Stimulated activated CD4-positive, alpha-beta T cell treated with anti-CD3 and anti-CD28 coated beads, Interleukin-1b, Interleukin-23, amount 100 ng/mL, for 4 hours (primary cell): ENCODE measurements at places on chromosomes 4 and X.
A peak's percentile ranks its signal among the peaks of the same experiment; 100 is the strongest.

GRCh38 chr4:47667552-47667951 is 170.3 kb downstream of the CORIN start:
- DNase-seq: no peak

DNA sequence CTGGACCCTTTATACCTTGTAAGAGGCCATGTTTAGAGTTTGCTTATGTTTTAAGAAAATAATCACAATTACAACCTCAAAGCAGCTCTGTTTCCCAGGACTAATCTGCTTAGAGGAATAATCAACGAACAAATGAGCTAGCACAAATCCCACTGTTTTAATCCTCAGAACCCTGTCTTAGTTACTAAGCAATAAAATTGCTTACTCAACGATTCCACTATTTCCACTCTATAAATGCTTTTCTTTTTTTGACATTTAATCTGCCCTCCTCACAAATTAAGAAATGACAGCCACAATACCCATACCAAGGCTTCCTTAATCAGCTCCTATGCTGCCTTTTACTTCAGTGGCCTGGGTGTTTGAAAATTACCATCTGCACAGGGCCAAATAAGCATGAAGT is 48.8 kb downstream of the FAM120C start:
- no peak for DNase-seq

DNA sequence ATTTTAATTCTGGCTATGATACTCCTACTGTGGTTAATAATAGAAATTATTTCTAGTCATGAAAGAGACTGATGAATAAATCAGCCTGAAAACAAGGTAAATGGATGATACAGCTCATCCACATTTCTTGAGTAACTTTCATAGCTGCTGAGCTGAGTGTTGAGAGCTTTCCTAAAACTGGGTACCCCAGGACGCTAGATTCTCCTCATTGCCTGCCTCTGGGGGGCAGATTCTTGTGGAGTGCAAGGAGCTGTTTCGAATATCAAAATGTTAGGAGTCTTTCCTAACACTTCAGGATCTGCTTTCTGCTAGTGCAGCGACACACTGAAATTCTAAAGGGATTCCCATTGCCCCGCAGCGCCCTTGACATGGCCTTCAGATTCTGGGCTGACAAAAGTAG is 2.1 kb downstream of the MND1 start:
- DNase-seq: no peak

DNA sequence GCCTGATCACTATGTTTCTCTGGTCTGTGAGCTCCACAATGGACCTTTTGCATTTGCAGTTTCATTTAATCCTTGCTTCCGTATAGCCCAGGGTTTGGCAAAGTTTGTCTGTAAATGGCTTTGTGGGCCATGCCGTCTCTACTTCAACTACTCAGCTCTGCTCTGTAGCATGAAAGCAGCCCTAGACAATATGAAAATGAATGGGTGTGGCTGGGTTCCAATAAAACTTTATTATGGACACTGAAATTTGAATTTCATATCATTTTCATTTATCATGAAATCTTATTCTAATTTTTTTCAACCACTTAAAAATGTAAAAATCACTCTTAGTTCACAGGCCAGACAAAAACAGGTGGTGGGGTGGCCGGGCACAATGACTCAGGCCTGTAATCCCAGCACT is 41.5 kb downstream of the ACE2 start:
- DNase-seq: no peak

DNA sequence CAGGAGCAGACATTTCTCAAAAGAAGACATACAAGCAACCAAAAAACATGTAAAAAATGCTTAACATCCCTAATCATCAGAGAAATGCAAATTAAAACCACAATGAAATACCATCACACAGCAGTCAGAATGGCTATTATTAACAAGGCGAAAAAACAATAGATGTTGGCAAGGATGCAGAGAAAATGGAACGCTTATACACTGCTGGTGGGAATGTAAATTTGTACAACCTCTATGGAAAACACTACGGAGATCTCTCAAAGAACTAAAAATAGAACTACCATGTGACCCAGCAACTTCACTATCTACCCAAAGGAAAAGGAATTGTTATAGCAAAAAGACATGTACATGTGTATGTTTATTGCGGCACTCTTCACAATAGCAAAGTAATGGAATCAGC is 71.5 kb downstream of the PPP4R3C start:
- DNase-seq: no peak

DNA sequence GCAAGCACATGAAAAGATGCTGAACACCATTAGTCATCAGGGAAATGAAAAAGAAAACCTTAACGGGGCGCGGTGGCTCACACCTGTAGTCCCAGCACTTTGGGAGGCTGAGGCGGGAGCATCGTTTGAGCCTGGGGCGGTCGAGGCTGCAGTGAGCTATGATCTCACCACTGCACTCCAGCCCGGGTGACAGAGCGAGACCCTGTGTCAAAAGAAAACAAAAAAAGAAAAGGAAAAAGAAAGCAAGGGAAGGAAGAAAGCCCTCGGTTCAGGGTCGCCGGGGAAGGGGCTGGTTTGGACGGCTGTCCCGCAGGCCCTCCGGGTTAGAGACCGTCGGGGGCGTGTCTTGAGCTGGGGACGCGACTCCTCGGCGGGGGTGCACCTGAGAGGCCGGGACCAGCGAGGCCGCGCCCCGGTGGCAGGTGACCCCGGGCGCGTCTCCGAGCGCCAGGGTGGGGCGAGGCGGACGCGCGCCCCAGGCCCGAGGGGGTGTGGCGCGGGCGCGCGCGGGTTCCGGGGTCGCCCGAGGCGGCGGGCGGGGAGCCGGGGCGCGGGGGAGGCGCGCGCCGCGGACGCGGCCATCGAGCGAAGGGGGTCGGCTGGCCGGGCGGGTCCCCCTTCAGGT is 478 bp upstream of the PLXNA3 start:
- peak; percentile 25 for DNase-seq

GRCh38 chr4:176238826-176239225 is 30.2 kb downstream of the ASB5 start:
- no peak for DNase-seq

- DNase-seq: no peak
Measured at GRCh38 chrX:104310657-104311254, 56.0 kb upstream of the ESX1 start.

- DNase-seq: no peak
Measured at GRCh38 chr4:166823848-166824247, 410.4 kb downstream of the SPOCK3 start.

- no peak for DNase-seq
Measured at GRCh38 chrX:64204701-64205440, 637 bp downstream of the AMER1 start.

DNA sequence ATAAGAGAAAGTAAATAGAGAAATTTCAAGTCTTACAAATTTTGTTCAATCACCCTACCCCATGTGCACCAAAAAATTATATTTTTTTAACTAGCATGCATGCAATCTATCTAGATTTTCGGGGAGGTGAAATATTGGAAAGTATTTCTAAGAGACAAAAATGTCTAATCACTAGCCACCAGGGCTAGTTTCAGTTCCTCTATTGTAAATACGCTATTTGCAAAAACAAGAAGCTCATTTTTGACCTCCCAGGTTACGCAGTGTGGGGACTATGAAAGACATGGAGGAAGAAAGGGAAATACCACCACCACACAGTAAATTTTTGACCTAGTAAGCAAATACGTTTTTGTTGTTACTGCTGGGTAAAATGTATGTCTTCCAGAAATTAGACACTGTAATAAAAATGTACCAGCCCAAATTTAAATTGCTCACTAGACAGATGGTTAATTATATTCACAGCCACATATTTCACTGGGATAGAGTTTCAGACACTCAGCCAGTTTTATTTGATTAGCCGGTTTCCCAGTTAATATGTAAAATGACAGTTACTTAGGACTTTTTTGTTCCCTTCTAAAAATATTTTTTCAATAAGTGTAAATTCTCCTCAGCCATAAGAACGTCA is 2.2 kb downstream of the NEXMIF start:
- DNase-seq: no peak

DNA sequence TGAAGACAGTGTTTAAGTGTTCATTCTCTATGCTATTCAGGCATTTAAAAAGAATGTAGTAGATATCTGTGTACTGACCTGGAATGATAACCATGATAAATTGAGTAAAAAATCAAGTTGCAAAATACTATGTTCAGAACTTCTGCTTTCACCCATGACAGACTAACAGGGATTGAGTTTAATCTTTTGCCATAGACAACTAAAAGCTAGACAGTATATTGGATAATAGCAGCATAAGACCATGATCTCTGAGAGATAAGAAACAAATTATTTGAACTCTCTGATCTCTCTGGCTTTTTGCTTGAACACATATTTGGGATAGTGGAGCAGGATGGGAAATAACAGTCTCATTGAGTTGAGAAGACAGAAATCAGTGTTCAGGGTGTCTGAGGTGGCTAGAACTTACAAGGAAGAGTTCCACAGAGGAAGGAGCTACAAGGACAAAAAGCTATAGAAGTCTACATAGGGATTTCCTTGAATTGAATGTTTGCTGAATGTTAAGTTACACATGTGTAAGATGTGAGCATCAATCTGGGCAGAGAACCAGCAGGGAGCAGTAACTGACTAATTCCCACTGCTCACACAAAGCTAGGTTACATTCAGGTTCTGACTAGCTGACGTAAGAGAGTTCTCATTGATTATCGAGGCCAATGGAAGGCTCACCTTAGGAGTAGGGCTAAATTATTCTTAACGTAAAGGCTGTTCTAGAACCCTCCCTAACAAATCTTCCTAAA is 60.4 kb downstream of the SLC30A9 start:
- DNase-seq: no peak

DNA sequence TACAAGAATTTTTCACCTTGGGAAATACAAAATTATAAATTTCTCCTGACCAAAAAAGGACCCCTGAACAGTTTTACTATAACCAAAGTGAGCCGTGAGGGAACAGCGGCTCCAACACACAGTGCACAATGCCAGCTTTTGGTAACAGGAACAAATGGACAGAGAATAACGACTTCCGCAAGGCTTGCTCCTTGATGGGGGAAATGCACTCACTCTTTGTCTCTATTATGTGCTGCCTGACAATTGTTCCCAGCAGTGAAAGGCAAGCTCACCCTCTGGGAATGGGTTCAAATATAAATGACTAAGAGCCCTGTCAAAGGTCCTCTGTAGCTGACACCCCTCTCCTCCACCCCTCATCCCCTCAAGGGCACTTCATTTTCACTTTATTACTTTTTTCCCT is 325.8 kb upstream of the GALNT7 start:
- DNase-seq: no peak

GRCh38 chr4:152278505-152279233 is 257.2 kb downstream of the FBXW7 start:
- DNase-seq: no peak
